Breast epithelium (tissue), 4 donors: ENCODE measurements at places on chromosomes 7 and 10. TPM values are rescaled to one million over a fixed set of nuclear protein-coding genes. Genes with fewer than 3 reads are reported as not detected.
A peak's percentile ranks its signal among the peaks of the same experiment; 100 is the strongest.

Gene SPDYE2B
- not detected for total RNA-seq

Gene GRB10
- 71.1 TPM for total RNA-seq

Gene FAM237B
- total RNA-seq: not detected

Gene GBF1
- total RNA-seq: 25.8 TPM

Gene NEUROD6
- not detected for total RNA-seq

Gene TRIM24
- 17.7 TPM for total RNA-seq

GRCh38 chr10:4064489-4064888, 279.5 kb upstream of the KLF6 start:
- DNase-seq: no peak

GRCh38 chr7:130486954-130487436, 4.9 kb upstream of the MEST start:
- DNase-seq: no peak

GRCh38 chr7:87000344-87000743, 59.1 kb downstream of the ELAPOR2 start:
- DNase-seq: no peak

GRCh38 chr10:11068861-11069633, 51.4 kb downstream of the CELF2 start:
- no peak for DNase-seq

GRCh38 chr7:26201247-26202018, at the start of gene CBX3:
CBX3 (plus strand) TSS chr7:26201745; CDS start chr7:26202999, 1,254 bp downstream.
- DNase-seq: peak; percentile 88

GRCh38 chr10:112960151-112960681, 10.2 kb downstream of the TCF7L2 start:
- no peak for DNase-seq

DNA sequence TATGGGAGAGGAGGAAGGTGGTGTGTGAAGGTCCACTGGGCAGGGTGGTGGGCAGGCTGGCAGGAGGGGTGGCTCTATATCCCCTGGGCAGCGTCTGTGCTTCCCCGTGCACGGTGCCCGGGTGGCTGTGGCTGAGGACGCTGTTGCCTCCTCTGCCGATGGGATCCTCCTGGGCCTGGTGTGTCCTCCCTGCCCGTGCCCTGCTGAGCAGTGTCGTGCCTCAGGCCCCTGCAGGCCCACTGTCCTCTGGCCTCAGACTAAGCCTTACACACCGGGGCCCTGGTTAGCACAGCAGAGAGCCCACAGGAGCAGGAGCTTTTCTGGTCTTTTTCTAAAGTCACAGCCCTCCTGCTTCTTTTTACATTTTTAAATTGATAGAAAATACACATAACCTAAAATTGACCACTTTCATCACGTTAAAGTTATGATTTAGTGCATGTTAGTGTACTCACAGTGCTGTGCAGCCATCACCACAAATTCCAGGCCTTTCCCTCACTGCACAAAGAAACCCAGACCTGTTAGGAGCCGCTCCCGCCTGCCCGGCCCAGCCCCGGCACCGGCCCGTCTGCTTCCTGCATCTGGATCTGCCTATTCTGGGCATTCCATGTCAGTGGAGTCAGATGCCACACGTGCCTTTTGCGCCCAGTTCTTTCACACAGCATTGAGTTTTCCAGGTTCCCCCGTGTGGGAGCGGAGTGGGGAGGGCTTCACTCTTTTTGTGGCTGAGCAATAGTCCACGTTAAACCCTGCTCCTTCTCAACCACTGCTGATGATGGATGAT, 19.4 kb downstream of the PFKFB3 start:
- DNase-seq: no peak

DNA sequence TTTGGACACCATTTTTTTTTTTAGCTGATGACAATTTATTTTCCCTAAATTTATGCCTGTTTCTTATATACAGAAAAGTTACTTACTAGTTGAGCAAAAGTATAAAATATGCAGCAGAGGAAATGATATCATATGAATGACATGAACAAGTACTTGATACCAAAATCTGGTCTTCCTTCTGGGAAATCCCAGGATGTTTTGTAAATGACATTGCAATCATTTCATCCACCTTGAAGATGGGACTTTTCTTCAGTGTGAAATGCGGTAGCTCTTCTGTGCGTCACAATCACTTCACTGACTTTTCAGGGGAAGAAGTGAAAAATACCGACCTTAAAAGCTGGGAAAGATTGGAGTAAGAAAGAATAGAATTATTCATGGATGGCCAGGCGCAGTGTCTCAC, 23.8 kb downstream of the C1QL3 start:
- DNase-seq: no peak

GRCh38 chr7:8800986-8801385, 367.6 kb downstream of the NXPH1 start:
- DNase-seq: no peak

DNA sequence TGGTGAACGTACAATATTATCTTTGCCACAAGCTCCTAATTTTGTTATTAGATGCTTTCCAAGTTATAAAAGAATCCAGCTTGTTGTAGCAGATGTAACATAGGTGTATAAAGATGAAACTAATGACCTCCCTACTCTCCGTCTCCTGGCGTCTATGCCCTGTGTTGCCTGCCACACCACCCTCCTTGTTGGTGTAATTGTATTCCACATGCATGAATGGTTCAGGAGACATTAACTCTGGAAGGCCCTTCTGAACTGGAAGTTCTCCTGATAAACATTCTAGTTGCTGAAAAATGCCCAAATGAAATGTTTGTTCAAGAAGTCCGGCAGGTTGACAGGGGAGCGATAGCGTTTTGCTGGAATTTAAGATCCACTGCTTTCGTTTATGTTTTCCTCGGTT, 53.9 kb upstream of the SEPHS1 start:
- DNase-seq: no peak

DNA sequence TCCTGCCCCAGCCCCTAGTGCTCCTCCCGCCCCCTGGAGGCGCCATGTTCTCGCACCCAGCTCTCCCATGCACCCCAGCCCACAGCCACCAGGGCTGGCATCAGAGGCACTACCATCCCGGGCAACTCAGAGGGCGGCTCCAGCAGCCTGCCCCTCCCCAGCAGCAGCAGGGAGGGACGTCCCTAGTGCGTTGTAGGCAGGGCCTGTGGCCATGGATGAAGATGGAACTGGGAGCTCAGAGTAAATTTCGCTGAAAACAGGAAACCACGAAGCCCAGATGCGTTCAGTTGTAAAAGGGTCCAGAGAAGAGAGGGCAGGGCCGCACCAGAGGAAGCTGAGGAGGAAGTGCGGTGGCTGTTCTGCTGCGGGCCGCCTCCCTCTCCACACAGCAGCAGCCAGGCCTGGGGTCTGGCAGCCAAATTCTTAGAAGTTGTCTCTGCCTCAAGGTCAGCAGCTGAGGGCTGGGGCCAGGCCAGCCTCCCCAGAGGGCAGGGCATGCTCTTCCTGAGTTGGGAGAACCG, 24.6 kb downstream of the VSIR start:
- no peak for DNase-seq

GRCh38 chr7:39324139-39324760, 242.0 kb upstream of the YAE1 start:
- no peak for DNase-seq

GRCh38 chr10:124605001-124605370, 139.2 kb downstream of the FAM53B start:
- no peak for DNase-seq

DNA sequence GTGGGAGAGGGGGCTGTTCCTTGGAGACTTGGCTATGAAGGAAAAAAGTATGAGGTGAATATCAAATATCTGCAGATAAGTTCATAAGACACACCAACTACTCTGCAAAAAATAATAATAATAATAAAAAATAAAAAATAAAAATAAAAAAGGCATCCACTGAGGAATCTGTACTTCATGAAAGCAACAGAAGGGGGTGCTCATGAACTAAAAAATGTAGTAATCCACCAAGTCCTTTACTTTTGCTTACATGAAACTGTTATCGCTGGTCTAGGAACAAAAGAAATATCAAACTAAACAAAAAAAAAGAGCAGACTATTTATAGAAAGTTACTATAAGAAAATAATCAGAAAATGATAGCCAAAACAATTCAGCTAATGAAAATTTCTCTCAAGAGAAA, 579.0 kb downstream of the PHTF2 start:
- no peak for DNase-seq

DNA sequence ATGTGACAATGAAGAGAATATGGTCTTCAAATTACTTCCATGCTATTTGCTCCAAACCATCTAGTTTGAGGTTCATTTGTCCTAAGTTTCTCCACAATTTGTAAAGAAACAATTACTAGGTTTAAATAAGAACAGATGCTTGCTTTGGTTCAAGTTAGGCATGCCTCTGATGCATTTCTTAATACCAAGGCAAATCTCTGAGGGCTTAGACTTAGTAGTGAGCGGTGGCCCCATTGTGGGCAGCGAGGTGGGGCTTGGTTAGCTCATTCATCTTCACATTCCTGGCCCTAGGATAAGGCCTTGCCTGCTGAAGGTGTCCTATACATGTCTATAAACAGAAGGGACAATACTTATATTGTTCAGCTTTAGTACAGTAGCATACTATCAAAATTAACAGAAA, 52.4 kb upstream of the RHEB start:
- DNase-seq: no peak
